ENCODE measurements at places on chromosomes 11 and 22. TPM values are rescaled to one million over a fixed set of nuclear protein-coding genes. Genes with fewer than 3 reads are reported as not detected.

SLC22A25 gene
- not detected for polyA plus RNA-seq

WNT7B gene
- polyA plus RNA-seq: not detected

- peaks cover 34% of the 10 kb centered on the region for H3K4me1 ChIP-seq
- DNase-seq: peak; percentile 3
- no peaks in the 10 kb centered on the region for H3K27me3 ChIP-seq
- no peak overlapping the region for H3K4me3 ChIP-seq
- H3K36me3 ChIP-seq: peaks cover 84% of the 10 kb centered on the region
These were observed 5.5 kb downstream of the C11orf24 start for GRCh38 chr11:68266121-68266891.

DNA sequence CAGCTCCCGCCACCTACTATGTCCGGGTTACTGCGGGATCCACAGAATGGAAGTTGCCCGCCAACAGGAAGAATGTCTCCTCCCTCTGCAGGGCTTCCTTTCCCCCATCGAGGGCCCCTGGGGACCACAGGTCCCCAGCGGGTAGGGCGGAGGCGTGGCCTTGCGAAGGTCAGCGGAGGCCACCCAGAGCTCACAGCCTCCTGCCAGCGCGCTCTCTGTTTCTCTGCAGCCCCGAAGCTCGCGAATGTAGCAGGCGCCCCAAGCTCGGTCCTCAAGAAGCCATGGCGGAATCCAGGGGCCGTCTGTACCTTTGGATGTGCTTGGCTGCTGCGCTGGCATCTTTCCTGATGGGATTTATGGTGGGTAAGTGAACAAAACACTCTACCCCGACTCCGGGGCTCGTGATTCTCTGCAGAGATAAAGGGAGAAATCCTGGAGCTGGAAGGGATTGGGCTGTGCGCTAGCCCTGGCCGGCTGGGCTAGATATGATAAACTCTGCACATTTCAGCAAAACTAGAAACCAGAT lies at the start of gene NAALAD2:
Gene NAALAD2, plus strand, starts transcription at position 186 of the 526 bp plus-strand sequence. Its CDS starts 96 bp downstream, at position 282.
- peak; percentile 8 for DNase-seq
- no peaks in the 10 kb centered on the region for H3K36me3 ChIP-seq
- H3K4me1 ChIP-seq: peaks cover 6% of the 10 kb centered on the region
- peak within 1 kb of the TSS; percentile 17 for H3K4me3 ChIP-seq
- no peak within 1 kb of the TSS for H3K27ac ChIP-seq

GRCh38 chr11:93907901-93908300 lies 57.5 kb upstream of the VSTM5 start:
- H3K27me3 ChIP-seq: peaks cover 8% of the 10 kb centered on the region
- H3K4me1 ChIP-seq: no peaks in the 10 kb centered on the region
- no peaks in the 10 kb centered on the region for H3K36me3 ChIP-seq
- H3K4me3 ChIP-seq: no peak overlapping the region
- H3K27ac ChIP-seq: no peak overlapping the region

- H3K36me3 ChIP-seq: no peaks in the 10 kb centered on the region
- no peaks in the 10 kb centered on the region for H3K4me1 ChIP-seq
- H3K27ac ChIP-seq: no peak overlapping the region
- DNase-seq: no peak
These were observed 124.4 kb downstream of the SPATA19 start for GRCh38 chr11:133720951-133721350.
